ENCODE measurements at places on chromosomes 6 and 20. TPM values are rescaled to one million over a fixed set of nuclear protein-coding genes. Genes with fewer than 3 reads are reported as not detected.
A peak's percentile ranks its signal among the peaks of the same experiment; 100 is the strongest.

DNA sequence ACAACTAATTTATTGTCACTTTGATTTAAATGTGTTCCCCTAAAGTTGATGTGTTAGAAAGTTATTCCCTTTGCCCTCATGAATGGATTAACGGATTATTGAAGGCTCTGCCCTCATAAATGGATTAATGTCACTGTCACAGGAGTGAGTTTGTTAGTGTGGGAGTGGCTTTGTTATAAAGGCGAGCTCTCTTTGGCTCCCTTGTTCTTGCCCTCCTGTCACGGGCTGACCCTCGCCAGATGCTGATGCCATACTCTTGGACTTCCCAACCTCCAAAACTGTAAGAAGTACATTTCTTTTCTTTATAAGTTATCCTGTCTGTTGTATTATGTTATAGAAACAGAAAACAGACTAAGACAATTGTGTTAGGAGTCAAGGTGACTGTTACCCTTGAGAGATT, 22.7 kb upstream of the POPDC3 start:
- H3K27ac ChIP-seq: no peak overlapping the region
- H3K36me3 ChIP-seq: no peaks in the 10 kb centered on the region
- DNase-seq: no peak
- H3K4me1 ChIP-seq: no peaks in the 10 kb centered on the region

The PNRC1 gene
- total RNA-seq: 699 TPM

DNA sequence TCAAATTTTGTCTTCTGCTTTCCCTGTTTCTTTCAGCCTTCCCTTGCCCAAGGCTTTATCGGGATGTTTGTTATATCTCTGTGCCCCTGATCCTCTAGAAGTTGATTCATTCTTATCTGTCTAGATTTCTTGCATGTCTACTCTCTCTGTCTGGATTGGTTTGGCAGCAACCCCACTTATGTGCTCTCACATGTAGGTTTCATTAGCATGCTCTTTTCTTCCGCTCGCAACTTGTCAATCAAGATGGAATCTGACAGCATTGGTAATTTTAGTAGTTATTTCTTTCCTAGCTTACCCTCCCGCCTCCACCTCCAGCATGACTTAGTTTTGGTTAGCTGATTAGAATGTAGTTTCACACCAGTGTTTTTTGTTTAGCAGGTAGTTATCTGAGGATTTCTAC, 39.3 kb downstream of the LRRC1 start:
- no peaks in the 10 kb centered on the region for H3K27me3 ChIP-seq
- no peak for DNase-seq

- no peaks in the 10 kb centered on the region for H3K4me1 ChIP-seq
- H3K36me3 ChIP-seq: no peaks in the 10 kb centered on the region
- H3K27ac ChIP-seq: no peak overlapping the region
- H3K27me3 ChIP-seq: peaks cover 28% of the 10 kb centered on the region
- H3K4me3 ChIP-seq: no peak overlapping the region
These were observed 22.2 kb upstream of the HEY2 start for GRCh38 chr6:125727216-125727615.

DNA sequence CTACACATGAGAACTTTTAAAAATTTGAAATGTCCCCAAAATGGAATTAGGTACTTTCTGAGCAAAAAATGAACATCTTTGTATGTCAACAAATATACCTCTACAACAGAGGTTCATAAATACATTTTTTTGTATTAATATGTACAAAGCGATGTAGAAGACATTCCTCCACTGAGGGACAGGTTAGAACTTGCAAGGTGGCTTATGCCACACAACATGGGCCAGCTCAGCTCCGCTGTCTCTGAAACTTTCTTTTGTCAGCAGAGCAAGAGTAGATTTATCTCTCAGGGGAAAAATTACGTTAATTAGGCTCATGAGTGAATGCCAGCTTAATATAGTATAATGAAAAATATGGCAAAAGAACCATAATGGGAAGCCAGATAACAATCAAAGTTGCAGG, 10.6 kb upstream of the TMEM242 start:
- no peak overlapping the region for H3K27ac ChIP-seq
- no peaks in the 10 kb centered on the region for H3K4me1 ChIP-seq
- peaks cover 47% of the 10 kb centered on the region for H3K27me3 ChIP-seq
- no peak for DNase-seq

- H3K27ac ChIP-seq: peak overlapping the region; percentile 100
- H3K36me3 ChIP-seq: peaks cover 16% of the 10 kb centered on the region
- no peak for DNase-seq
- H3K27me3 ChIP-seq: no peaks in the 10 kb centered on the region
These were observed 36.9 kb downstream of the HFE start for GRCh38 chr6:26123947-26124780.

DNA sequence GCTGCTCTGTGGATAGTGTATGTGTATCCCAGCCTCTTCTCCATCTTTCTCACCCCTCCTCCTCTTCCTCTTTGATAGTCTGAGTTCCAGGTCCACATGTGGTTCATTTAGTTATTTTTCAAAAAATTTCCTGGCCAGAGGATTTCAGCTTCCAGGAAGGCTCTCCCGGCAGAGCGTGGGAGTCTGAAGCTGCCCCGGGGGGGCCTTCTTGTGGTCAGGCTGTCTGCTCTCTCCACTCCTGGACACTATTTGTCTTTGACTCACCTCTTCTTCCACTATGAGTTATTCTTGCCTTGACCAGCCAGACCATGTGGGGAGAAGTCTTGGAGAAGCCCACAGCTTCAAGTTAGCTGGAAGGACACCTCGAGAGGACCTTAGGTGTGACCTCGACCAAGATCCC, 258.8 kb downstream of the CDC5L start:
- H3K27ac ChIP-seq: no peak overlapping the region

GRCh38 chr6:116027801-116028200, 32.9 kb downstream of the FRK start:
- peaks cover 9% of the 10 kb centered on the region for H3K27me3 ChIP-seq
- no peak overlapping the region for H3K27ac ChIP-seq
- no peaks in the 10 kb centered on the region for H3K36me3 ChIP-seq
- no peaks in the 10 kb centered on the region for H3K4me1 ChIP-seq
- no peak overlapping the region for H3K4me3 ChIP-seq

DNA sequence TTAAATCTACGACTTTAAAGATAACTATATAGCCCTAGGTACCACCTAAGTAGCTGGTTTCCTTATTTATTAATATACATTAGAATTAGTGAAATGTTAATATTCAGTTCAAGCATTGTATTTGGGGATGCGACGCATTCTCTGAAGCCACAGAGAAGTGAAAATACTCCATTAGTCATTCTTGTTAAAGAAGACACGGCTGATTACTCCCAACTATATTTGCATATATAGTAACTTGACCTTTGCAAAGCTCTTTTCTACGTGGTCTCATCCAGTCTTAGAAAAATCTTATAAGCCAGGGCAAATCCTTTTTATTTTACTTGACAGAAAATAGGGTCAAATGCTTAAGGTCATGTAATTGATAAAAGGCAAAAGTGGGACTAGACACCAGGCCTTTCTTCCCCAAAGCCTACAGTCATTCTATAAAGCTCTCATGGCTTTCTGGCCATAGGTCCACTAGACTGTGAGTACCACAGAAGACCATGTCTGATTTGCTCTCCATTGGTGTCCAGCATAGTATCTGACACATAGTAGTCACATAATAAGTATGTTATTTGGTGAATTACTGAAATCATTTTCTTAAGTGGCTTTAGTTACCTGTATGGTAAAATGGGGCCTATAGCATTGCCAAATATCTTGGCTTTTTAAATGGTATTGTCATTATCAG, 11.3 kb downstream of the ZHX3 start:
- peaks cover 11% of the 10 kb centered on the region for H3K4me1 ChIP-seq
- H3K4me3 ChIP-seq: no peak overlapping the region
- H3K36me3 ChIP-seq: no peaks in the 10 kb centered on the region

All from naive thymus-derived CD8-positive, alpha-beta T cell (primary cell).